ENCODE measurements at places on chromosomes 1 and 21.

- no peak for DNase-seq
These were observed 65.1 kb downstream of the DISC1 start for GRCh38 chr1:231691618-231692259.

DNA sequence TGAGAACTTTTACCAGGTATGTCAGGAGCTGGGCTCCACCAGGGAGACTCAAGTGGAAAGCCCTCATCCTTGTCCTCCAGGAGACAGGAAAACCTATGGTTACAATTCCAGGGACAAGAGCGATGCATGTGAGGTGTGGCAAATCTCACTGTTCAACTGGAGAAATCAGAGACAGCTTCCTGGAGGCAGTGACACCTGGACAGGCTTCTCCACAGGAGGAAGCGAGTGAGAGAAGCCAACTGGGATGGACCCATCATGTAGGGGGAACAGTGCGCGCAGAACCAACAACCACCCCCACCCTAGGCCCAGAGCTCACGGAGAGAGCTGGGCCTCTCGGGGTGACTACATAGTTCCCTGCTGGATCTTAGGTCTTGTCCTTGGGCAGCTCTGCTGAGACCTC lies 5.6 kb upstream of the SLX9 start:
- no peak for DNase-seq

DNA sequence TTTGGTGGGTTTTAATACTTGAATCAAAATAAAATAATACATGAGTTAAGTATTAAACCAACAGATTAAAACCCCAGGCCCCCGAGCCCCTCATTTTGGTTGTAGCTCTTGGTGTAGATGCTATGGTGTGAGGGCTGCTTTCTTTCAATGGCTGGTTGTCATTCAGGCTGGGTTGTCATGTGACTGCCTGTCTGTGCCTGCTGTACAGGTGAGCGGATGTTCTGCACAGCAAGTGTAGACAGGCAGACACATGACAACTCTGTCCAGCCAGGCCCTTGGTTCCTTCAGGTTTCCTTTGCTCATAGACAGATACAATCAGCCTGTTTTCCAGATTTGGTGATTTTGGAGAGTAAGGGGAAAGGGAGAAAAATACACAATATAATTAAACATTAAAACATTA lies 281.9 kb upstream of the C1orf105 start:
- DNase-seq = no peak

DNA sequence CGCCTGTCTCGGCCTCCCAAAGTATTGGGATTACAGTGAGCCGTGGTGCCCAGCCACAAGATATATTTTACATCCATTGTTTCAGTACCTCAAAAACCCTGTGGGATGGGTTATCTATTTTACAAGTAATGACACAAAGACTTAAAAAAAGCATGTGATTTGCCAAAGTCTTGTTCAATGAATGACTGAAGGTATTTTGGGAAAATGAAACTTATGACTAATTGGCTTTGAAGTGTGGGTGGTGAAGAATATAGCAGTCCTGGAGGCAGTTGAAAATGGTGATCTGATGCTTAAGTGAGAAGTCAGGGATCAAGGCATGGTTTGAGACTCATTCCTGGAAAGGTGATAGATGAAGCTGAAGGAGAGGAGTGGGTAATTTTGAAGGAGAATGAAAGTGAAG lies 3.0 kb downstream of the SWT1 start:
- no peak for DNase-seq

DNA sequence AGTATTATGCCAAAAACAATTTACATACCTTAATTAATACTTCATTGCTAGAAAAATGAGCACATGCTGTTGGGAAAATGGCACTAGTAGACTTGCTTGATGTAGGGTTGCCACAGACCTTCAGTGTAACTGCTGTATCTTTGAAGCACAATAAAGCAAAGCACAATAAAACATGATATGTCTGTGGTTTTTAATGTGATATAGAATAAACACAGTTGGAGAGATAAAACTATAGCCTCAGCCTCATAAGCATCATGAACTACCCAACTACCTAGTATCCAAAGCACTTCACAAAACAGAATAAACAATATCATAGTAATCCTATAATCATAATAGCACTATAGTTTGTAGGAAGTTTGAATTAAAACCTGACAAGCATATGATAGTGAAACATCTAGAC lies 143.5 kb downstream of the SYT14 start:
- no peak for DNase-seq

GRCh38 chr1:66265796-66266195 lies 268.2 kb upstream of the SGIP1 start:
- no peak for DNase-seq

GRCh38 chr1:84366786-84367185 lies 31.5 kb upstream of the DNASE2B start:
- DNase-seq = no peak

GRCh38 chr21:45270306-45270821 lies 17.3 kb downstream of the POFUT2 start:
- no peak for DNase-seq

DNA sequence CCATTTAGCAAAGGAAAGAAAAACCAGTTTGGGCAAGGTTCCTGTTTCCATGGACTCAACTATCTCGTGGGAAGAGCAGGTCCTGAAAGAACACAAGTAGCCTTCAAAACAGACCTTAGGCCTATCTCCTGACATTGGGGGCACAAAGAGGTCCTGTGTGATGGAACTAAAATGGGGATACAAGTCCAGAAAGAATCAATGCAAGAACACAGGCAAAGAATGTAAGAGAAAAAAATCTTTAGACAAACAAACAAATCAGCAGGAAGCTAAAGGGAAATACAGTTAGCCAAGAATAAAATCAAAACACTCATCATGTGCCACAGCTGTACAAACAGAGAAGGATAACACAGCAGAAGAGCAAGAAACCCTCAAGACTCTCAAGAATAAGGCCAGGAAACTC lies 28.2 kb downstream of the SLC30A10 start:
- DNase-seq = no peak

- no peak for DNase-seq
These were observed 19.1 kb downstream of the KCNQ4 start for GRCh38 chr1:40802742-40803113.

DNA sequence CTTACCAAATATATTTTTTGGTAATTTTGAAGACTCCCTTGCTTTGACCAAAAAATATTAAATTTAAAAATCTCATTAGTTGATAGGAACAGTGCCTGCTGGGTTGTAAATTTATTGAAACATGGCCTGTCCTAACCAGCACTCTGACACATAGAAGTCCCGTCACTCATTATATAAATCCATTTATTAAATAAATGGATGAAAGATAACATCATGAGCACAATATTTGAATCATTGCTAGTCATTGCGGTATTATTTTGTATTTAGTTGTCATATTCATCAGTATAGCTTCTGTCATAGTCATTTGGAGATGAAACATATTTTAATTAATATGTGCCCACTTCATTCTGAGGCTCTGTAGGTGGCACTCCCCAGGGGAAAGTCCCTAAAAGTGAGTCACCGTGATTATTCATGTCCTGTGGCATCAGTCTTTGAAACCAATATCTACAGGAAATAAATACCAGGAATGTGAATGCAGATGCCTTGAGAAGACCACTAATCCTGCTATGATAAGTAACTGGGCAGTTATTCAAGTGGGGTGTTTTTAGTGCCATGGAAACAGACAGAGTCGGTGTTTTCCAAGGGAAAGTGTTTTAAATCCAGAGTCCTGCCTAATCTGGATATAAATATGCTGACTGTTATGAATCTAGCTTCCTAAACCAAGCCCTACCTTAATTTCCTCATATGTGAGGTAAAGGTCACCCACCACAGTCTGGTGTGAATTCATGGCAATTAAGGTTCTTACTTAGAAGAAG lies 302.0 kb downstream of the DUSP10 start:
- no peak for DNase-seq

DNA sequence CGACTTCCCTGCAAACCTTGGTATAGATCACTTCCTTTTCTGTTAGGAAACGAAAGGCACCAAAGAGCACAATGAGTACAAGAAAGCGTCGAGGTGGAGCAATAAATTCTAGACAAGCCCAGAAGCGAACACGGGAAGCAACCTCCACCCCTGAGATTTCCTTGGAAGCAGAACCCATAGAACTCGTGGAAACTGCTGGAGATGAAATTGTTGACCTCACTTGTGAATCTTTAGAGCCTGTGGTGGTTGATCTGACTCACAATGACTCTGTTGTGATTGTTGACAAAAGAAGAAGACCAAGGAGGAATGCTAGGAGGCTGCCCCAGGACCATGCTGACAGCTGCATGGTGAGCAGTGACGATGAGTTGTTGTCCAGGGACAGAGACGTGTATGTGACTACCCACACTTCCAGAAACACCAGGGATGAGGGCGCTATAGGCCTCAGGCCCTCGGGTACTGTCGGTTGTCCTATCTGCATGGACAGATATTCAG lies 18.5 kb downstream of the FAM89A start:
- DNase-seq = no peak

GRCh38 chr1:84236256-84236655 lies 65.3 kb upstream of the SAMD13 start:
- DNase-seq = no peak

- no peak for DNase-seq
These were observed 23.6 kb upstream of the CBR3 start for GRCh38 chr21:36111238-36111637.

- DNase-seq = no peak
These were observed 28.0 kb downstream of the STUM start for GRCh38 chr1:226576601-226577000.

DNA sequence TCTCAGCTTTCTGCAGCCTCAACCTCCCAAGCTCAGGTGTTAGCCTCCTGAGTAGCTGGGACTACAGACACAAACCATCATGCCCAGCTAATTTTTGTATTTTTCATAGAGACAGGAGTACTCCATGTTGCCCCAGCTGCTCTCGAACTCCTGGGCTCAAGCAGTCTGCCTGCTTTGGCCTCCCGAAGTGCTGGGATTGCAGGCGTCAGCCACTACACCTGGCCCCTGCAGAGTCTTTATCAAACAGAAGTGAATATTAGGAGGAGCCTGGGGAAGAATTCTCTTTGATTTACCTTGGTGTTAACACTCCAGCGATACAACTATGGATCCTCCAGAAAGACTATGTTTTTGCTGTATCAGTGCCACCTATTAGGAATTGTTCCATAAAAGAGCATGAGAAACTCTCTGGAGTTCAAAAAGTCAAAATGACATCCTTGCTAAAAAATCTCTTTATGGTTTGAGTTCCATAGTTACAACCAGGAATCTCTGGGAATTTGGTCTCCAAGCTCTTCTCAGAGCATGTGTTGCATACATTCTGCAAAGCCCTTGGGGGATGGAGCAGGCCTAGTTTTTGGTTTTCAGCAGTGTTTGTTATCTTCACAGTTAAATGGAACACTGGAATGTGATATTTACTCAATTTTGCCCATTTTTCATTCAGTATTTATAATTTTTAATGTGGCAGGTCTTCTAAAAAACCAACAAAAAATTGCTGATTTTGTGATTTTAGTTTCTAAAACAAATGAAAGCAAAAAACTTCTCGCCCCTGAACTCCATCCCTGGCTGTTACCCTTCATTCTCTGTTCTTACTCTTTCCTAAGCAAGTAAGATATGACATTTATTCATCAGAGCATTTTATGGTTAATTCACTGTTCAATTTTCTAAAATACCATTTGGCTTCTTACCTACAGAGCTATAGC lies 77.3 kb downstream of the OLFML2B start:
- DNase-seq = no peak

DNA sequence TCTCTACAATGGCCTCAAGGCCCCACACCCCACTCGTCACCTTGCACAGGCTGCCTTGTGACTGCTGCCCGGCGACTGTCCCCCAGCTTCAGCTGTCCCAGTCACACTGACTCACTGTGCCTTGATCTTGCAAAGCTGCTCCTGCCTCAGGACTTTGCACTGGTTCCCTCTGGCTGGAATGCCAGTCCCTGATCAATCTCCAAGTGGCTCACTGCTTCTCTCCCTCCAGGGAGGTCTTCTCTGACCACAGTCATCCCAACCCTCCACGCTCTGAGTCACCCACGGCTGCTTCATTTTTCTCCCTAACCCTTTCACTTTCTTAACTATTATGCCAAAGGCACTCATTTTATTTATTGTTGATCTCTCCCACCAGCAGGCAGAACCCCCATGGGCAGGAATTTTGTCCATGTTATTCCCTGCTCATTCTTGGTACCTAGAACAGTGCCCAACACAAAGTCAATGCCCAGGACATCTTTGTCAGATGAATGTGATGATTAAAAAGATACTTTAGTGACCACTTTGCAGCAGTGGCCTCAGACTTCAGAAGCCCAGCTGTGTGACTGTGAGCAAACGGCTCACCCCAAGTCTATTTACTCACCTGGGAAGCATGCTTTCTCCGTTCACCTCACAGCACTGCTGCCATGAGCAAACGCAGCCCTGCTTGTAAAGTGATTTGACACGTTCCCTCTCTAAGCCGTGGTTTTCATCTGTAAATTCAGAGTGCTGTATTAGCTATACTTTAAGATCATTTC lies 53.4 kb downstream of the ZBTB18 start:
- DNase-seq = no peak

- DNase-seq = no peak
These were observed 134.7 kb downstream of the TGFBR3 start for GRCh38 chr1:91751275-91751674.

DNA sequence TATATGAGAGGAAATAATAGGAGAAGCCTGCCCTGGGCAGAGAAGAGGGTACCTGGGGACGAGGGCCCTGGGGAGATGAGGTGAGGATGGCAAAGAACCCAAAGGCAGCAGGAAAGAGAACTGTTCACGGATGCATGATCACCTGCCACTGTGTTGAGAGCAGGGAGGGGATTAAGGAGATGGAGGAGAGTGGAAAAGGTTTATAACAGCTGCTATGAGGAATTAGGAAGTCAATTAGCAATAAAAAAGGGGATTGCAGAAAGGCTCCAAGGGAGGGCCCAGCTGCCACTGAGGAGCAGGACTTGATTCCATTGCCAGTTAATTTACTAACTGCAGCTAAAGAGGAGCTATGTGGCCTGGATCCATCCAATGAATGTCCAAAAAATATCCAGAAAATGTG lies 61.1 kb downstream of the GFI1 start:
- no peak for DNase-seq

- no peak for DNase-seq
These were observed 11.8 kb downstream of the UBE2T start for GRCh38 chr1:202329891-202330290.

- no peak for DNase-seq
These were observed 11.5 kb upstream of the NEXN start for GRCh38 chr1:77876884-77877283.

DNA sequence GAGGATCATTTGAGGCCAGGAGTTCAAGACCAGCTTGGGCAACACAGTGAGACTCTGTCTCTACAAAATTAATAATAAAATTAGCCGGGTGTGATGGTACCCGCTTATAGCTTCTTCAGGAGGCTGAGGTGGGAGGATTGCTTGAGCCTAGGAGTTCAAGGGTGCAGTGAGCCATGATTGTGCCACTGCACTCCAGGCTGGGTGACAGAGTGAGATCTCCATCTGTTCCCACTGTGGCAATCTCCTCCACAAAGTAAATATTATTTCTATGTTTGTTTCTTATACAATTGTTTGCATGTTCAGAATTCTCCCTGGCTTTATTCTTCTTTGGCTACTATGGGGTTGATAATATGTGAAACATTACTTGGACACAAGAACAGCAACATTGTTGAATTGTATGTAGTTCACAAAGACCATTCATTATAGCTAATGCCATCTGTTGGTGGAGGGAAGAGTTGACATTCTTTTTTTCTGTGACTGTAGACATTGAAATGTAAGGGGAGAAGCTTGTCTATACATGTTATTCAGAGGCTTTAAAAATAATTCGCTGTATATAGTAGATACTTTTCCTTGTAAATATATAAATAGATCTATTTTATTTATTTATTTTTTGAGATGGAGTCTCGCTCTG lies 47.8 kb upstream of the SRSF10 start:
- DNase-seq = no peak

Data from NCI-H2081 treated with DMSO at 0.1 percent for 48 hours (cell line).